ENCODE measurements at places on chromosomes 5 and 9.
A peak's percentile ranks its signal among the peaks of the same experiment; 100 is the strongest.

- peak; percentile 24 for DNase-seq
Observed at GRCh38 chr9:134894136-134894860, 13.7 kb downstream of the FCN2 start.

DNA sequence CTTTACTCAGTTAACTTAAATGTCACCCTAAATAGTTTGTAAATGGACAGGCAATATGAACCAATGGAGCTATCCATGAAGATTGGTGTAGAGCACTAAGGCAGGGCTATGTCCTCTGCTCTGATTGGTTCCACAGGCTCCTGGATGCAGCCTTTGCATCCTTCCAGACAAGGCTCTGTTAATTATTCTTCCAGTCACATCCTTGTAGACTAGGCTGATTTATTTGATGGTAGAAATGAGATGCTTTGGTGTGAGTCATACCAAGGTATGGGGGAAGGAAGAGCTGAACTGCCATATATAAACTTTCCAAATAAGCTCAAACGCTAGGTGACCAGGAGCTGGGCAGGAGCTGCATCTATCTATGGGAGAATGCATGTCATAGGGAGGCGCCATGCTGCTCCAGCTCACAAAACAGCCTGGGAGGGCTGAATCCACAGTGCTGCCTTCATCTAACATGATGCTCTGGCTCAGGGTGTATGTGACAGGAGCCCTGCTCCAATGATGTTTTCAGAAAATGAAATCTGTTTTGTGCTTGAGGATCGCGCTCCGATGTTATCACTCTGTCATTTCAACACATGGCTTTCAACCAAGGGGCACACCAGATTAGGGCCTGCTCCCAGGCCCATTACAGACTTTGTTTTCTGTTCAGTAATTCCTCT lies 818.0 kb upstream of the ZNF608 start:
- no peak for DNase-seq

GRCh38 chr5:154857530-154858296 lies 714 bp upstream of the CNOT8 start:
- DNase-seq: peak; percentile 98

DNA sequence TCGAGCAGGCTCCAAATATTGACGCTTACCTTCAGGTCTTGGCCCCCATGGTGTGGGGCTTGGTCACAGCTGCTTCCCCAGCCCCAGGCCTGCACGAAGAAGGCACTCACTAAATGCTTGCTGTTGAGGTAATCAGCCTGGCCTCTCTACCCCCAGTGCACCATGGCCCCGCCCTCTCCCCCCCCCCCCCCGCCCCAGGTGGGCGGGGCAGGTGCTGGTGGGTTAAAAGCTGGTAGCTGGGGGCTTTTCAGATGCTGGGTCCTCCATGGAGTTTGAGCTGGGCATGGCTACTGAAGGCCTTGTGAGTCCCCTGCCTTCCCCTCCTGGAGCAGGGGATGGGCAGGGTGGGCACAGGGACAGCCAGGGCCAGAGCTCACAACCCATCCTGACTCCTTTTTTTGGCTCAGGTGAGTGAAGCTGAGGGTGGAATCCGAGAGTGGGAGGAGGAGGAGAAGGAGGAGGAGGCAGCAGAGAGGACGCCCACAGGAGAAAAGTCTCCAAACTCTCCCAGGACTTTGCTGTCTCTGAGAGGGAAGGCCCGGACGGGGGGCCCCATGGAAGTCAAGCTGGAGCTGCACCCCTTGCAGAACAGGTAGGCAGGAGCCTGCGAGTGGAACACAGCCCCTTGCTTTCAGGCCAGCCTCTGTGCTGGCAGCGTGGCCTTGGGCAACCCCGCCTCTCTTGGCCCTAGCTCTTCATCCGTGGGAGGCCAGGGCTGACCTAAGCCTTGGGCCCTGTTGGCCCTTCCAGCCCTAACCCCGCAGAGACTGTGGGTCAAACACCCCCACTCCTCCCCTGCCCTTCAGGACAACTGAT lies 4.4 kb upstream of the TSPAN17 start:
- no peak for DNase-seq

- no peak for DNase-seq
Observed at GRCh38 chr9:134491856-134492255, 149.7 kb upstream of the COL5A1 start.

- no peak for DNase-seq
Observed at GRCh38 chr9:30771760-30772159, 1612.7 kb upstream of the ACO1 start.

GRCh38 chr9:34555002-34555348 lies 32.2 kb upstream of the ENHO start:
- no peak for DNase-seq

GRCh38 chr9:110059461-110059860 lies 148.5 kb downstream of the C9orf152 start:
- no peak for DNase-seq

GRCh38 chr9:76662476-76663281 lies 101.6 kb upstream of the PCA3 start:
- DNase-seq: no peak

Measured in right forelimb (tissue), 1 donor.